Suprapubic skin (tissue), 4 donors: ENCODE measurements at places on chromosomes 1 and 21.

DNA sequence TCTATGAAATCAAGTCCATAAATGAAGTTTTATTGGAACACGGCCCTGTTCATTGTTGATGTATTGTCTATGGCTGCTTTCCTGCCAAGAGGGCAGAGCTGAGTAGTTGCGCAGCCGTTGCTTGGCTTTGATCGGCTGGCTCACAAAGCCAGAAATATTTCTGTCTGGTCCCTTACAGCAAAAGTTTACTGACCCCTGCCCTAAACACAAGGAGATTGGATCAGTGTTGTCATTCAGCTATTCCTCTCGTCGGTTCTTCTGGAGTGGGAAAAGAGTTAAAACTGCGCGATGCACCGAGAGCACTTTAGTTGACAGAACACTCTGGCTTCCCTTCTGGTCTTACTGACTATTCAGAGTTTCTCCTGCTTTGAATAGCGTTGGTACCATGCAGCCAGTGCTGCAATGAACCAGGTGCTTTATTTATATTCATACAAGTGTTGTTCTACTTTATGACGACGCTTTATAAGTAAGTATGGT is 868 bp downstream of the ZBTB40 start:
- H3K27me3 ChIP-seq: no peaks in the 10 kb centered on the region
- peaks cover 11% of the 10 kb centered on the region for H3K4me1 ChIP-seq
- peak overlapping the region; percentile 97 for H3K27ac ChIP-seq
- no peaks in the 10 kb centered on the region for H3K36me3 ChIP-seq

DNA sequence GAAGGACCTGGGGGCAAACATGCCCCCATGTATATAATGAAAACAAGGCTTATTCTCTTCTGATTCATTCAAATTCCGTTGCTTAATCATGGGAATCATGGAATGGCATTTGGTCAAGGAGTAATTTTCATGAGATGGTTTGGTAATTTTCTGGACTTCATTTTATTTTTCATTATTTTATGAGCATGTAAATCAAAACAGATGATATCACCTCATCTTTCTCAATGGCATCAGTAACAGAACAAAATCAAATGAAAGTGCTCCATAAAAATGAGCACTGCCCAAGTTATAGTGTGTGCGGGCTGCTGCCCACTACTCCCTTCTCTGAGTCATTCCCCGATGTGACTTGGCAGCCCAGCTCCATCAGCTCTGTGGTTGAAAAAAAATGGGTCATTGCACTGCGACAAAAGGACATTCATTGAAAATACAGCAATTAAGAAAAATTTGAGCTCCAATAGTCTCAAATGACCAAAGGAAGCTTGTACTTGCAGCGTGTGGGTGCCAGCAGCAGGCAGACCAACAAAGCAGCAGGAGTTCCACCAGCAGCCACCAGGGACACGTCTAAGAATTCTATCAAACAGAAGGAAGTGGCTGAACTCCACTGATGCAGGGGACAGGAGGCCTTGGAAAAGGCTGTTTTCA is 84.3 kb upstream of the VAV3 start:
- no peaks in the 10 kb centered on the region for H3K36me3 ChIP-seq
- no peak overlapping the region for H3K4me3 ChIP-seq
- H3K27me3 ChIP-seq: no peaks in the 10 kb centered on the region
- no peak for DNase-seq
- peaks cover 49% of the 10 kb centered on the region for H3K4me1 ChIP-seq
- H3K27ac ChIP-seq: peak overlapping the region; percentile 68

DNA sequence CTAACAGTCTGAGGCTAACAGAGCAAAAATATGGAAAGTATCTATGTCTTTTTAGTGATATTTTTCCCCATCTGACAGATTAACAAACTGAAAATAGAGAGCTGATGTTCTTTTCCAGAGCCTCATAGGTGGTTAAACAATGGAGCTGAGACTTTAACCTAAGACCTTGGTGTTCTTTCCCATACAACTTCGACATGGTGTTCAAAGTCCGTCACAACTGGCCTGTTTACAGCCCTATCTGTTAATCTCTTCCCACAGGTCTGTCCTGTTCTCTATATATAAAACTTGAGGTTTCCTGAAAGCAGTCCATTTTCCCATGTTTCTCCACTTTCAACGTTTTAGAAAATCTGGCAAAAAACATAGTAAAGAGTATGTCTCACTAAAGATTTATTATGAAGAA is 395.7 kb downstream of the BRINP2 start:
- no peaks in the 10 kb centered on the region for H3K36me3 ChIP-seq
- H3K4me3 ChIP-seq: no peak overlapping the region
- H3K27me3 ChIP-seq: no peaks in the 10 kb centered on the region
- H3K4me1 ChIP-seq: no peaks in the 10 kb centered on the region

- no peak overlapping the region for H3K27ac ChIP-seq
- no peak overlapping the region for H3K4me3 ChIP-seq
- DNase-seq: no peak
- H3K36me3 ChIP-seq: no peaks in the 10 kb centered on the region
These were observed 351.5 kb upstream of the ZP4 start for GRCh38 chr1:238242181-238242580.

DNA sequence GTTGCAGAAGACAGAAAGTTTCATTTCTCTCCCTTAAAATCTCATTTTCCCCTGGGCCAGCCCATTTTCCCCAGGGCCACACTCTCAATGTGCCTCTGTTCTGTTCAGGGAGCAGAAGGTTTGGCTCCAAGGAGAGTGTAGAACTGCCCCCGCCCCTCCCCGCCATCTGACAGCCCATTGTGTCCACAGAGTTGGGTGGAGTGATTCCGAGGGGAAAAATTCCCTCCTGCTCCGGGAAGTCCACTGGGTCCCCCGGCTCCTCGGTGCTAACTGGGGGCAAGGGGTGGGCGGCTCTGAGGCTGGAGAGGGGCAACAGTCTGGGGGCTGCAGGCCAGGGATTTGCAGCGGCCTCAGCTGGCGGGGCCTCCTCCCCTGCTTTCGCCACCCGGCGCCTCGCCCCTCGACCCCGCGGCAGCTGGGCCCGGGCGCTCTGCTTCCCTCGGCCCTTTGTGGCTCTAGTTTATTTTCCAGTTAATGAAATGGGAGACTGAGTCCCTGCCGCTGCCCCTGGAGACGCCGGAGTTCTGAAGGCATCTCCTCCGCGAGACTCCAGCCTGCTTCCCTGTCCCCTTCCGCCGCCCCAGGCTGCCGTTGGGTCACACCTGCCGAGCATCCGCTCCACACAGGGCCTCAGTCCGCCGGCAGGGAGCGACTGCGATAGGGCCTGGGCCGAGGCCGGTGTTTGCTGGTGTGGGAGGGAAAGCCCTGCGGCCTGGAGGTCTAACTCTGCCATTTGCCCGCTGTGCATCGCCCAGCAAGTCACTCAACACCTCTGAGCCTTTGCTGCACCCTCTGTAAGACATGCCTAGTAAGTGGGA is 14.7 kb upstream of the KIRREL1 start:
- H3K36me3 ChIP-seq: no peaks in the 10 kb centered on the region
- peak overlapping the region; percentile 32 for H3K4me3 ChIP-seq
- H3K4me1 ChIP-seq: peaks cover 6% of the 10 kb centered on the region
- no peak overlapping the region for H3K27ac ChIP-seq
- DNase-seq: no peak
- H3K27me3 ChIP-seq: peaks cover 8% of the 10 kb centered on the region

GRCh38 chr1:113320972-113321680 is 69.2 kb upstream of the MAGI3 start:
- DNase-seq: no peak
- no peak overlapping the region for H3K4me3 ChIP-seq
- no peaks in the 10 kb centered on the region for H3K27me3 ChIP-seq

DNA sequence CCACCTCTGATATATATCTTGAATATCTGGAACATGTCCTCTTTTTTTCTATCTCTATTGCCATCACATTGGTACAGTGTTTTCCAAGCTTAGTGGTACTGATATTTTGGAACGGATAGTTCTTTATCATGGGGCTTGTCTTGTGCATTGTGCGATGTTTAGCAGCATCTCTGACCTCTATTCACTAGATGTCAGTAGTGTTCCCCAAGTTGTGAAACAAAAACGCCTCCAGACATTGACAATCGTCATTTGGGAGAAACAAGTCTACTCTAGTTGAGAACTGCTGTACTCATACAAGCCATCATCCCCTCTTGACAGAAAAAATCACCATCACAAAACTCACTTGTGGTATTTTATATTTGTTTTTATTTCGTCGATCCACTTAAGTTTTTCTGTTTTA is 79.7 kb upstream of the CHODL start:
- no peak for DNase-seq
- H3K4me1 ChIP-seq: peaks cover 3% of the 10 kb centered on the region
- H3K36me3 ChIP-seq: no peaks in the 10 kb centered on the region
- H3K27ac ChIP-seq: no peak overlapping the region
- H3K27me3 ChIP-seq: no peaks in the 10 kb centered on the region
- H3K4me3 ChIP-seq: no peak overlapping the region

DNA sequence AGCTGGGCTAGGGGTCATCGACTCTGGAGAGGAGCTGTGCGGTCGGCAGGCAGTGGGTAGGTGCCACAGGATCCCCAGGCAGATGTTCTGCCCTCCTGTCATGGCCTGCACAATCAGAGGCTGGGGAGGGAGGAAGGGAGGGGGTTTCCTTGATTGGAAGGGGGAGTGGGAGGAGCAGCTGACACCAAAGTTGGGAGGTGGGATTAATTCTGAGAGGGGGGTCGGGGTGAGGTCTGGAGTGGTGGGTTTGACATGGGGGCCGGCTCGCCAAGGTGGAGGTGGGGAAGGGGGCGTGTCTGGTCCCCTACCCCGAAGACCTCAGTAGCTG is 651 bp upstream of the HPCA start:
- H3K27ac ChIP-seq: no peak overlapping the region
- DNase-seq: no peak
- peaks cover 14% of the 10 kb centered on the region for H3K4me1 ChIP-seq
- H3K4me3 ChIP-seq: no peak overlapping the region

DNA sequence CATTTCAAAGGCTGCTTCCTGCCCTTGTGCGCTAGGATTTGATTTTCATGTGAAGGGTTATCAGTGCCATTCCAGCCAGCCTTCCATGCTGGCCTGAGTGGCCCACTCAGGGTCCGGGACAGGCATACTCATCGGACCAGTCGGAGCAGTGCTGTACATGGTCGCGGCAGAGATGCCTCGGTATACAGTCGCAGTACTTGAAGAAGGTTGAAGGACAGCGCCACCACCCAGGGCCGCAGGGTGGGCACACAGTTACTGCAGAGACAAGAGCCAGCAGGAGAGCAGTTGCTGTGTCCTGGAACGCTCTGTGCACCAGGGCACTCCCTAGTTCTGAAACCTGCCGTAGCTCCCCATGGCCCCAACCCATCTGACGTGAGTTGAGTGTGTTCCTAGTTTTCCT is 9.1 kb downstream of the LDLRAD1 start:
- H3K4me1 ChIP-seq: no peaks in the 10 kb centered on the region
- no peak overlapping the region for H3K4me3 ChIP-seq
- no peak overlapping the region for H3K27ac ChIP-seq
- peaks cover 12% of the 10 kb centered on the region for H3K27me3 ChIP-seq
- DNase-seq: no peak

DNA sequence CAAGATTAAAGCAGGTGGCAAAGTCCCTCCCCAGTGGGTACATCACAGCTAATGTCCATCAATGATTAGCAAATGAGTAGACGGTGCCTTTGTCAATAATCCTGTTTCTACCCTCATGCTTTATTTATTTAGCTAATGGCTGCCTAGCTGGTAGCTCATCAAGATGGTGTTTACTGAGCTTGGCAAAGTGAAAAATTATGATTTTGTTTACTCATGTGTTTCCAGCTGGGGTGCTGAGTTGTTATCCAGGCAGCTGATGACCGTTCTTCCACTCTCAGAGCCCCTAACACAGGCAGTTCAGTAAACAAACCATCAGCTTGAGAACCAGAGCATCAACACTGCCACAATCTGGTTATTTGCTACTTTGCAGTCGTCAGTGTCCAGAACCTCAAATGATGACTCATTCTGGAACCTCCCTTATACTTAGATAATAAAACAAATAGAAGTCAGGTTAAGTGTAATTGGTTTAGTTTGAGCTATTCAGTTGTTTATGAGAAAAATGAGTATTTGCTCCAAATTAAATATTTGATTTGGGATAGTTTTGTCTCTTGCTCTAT is 163.9 kb downstream of the ST6GALNAC5 start:
- no peak for DNase-seq
- H3K27me3 ChIP-seq: no peaks in the 10 kb centered on the region
- H3K4me3 ChIP-seq: no peak overlapping the region
- H3K36me3 ChIP-seq: no peaks in the 10 kb centered on the region

DNA sequence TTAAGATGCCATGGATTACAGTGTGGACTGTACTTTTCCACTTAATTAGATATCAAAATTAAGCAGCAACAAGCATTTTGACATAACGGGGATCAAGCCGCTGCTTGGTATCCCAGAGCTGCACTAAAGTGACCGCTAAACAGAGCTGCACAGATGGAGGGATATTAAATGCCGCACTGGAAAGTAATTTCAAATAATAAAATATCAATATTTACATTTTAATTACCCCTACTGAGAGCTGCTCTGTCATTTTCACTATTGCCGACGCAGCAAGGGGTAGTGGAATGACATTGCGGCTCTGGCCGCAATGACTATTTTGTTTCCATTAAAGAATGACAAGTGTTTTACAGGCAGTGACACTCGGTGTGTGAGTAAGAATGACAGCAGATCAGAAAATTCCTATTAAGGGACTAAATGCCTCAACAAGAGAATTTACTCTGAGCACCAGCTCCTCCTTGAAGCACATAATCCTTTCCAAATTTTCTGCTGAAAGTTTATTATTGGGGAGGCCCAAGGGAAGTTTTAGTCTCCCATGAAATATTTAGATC is 109.1 kb upstream of the USH2A start:
- H3K27ac ChIP-seq: no peak overlapping the region
- peaks cover 22% of the 10 kb centered on the region for H3K4me1 ChIP-seq

GRCh38 chr1:153572569-153573015 is 6.9 kb upstream of the S100A2 start:
- no peaks in the 10 kb centered on the region for H3K27me3 ChIP-seq
- no peak for DNase-seq
- H3K36me3 ChIP-seq: no peaks in the 10 kb centered on the region
- H3K27ac ChIP-seq: peak overlapping the region; percentile 64
- H3K4me3 ChIP-seq: no peak overlapping the region
